Stimulated activated CD4-positive, alpha-beta T cell treated with anti-CD3 and anti-CD28 coated beads, Interleukin-1b, Interleukin-23, amount 100 ng/mL, for 1 hour (primary cell): ENCODE measurements at places on chromosomes 2 and 18.

DNA sequence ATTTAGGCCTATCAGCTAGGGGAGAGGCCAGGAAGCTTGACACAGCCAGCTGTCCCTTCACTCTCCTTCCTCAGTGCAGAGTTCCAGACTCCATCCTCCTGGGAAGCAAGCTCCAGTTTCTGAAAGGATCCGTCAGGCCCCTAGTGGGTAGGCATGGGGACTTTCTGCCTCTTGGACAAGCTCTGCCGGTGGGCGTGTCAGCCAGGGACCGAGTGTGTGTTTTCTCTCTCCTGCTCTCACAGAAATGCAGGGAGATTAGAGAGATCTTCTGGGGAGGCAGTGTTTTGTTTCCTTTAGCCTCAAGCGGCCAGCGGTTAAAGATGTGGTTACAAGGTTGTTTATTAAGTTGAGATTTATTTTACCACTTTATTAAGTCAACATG lies 29.9 kb upstream of the OTOS start:
- DNase-seq = no peak

- no peak for DNase-seq
These were observed 2.6 kb downstream of the NRP2 start for GRCh38 chr2:205684871-205685313.

DNA sequence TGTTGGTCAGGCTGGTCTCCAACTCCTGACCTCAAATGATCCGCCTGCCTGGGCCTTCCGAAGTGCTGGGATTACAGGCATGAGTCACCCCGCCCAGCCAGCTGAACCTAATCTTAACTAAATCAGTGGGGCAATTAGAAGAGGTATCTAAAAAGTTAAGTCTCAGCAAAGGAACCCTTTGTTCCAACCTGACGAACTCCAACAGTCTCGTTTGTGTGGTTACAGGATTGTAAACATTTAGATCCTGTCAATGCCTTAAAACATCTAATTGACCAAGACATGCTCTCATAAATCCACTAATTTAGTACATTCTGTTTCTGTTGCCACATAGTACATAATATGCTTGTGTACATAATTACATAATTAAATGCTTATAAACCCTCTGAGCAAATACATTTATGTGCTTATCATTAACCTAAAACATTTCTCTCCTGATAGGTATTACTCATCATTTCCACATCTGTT lies 31.1 kb upstream of the STK39 start:
- no peak for DNase-seq

- no peak for DNase-seq
These were observed 139.6 kb downstream of the CABLES1 start for GRCh38 chr18:23274638-23275482.

- no peak for DNase-seq
These were observed 290.4 kb upstream of the TNP1 start for GRCh38 chr2:217150236-217150635.

GRCh38 chr2:56147907-56148306 lies 35.9 kb upstream of the CCDC85A start:
- DNase-seq = no peak

- no peak for DNase-seq
These were observed 20.9 kb downstream of the MTCL1 start for GRCh38 chr18:8726281-8726680.

DNA sequence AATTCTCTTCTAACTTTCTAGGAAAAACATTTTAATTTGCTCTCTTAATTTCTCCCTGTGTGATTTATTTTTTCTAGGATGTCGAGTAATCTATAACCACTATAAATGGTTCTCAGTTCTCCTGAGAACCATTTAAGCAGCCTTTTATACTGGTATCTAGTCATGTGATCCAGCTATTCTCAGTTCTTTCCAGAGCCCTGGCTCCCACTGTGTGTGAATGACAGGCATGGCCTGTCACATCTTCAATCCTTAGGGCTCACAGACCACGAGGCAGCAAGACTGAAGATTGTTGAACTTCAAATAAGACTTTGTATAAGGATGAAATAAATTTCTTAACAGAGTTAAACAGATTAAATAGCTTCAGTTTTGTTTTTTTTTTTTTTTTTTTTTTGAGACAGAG lies 219.4 kb downstream of the HNMT start:
- no peak for DNase-seq

DNA sequence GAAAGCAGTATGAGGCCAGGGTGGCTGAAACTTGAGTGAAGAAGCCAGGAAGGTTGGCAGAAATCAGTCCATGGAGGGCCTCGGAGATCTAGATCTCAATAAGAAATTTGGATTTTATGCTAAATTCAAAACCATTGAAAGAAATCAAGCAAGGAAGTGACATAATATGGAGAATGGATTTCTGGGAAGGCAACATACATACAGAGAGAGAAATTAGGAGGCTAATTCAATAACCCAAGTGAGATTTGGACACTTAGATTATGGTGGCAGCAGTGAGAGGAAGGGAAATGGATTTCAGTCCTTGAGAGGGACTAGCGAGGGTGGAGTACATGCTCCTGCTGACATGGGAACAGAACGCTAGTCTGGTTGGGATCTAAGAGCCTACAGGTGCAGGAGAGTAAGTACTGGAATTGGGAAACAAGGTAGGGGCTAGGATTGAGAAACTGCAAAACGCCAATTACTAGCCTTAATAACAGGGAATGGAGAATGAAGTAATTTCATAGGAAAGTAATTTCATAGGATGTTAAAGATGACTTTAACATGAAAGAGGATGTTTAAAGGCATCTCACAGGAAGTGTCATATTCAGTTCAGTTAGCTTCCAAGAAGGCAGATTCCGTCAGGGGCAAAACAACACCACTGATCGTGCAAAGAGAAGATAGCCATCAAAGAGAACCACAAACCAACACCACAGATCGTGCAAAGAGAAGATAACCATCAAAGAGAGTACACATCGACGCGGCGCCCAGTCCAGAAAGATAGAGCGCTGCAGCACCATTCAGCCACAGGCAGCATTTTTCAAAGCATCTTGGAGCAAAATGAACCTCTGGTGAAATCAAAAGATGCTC lies 27.2 kb downstream of the CDKL4 start:
- peak; percentile 36 for DNase-seq

GRCh38 chr2:23386339-23387220 lies 1.6 kb downstream of the KLHL29 start:
- DNase-seq = no peak

GRCh38 chr2:56749152-56749752 lies 565.5 kb downstream of the CCDC85A start:
- no peak for DNase-seq

DNA sequence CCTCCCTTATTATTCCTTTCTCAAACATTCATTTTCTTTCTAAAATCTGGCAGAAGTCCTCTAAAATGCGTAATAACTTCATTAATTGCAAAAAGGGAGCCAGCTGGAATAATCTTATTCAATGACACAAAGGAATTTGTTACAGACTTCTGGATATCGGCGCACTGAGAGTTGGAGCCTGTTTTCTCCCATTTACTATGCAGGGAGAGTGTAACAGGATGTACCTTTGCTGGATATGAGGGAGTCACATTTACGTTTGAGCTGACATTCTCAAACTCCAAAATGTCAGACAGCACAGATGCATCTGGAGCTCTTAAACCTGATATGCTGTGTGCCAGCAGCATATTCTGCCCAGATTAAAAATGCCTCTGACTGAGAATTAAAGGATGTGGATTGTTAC lies 275.3 kb downstream of the TMX3 start:
- no peak for DNase-seq

GRCh38 chr2:238941262-238941792 lies 93.4 kb downstream of the TWIST2 start:
- DNase-seq = no peak

DNA sequence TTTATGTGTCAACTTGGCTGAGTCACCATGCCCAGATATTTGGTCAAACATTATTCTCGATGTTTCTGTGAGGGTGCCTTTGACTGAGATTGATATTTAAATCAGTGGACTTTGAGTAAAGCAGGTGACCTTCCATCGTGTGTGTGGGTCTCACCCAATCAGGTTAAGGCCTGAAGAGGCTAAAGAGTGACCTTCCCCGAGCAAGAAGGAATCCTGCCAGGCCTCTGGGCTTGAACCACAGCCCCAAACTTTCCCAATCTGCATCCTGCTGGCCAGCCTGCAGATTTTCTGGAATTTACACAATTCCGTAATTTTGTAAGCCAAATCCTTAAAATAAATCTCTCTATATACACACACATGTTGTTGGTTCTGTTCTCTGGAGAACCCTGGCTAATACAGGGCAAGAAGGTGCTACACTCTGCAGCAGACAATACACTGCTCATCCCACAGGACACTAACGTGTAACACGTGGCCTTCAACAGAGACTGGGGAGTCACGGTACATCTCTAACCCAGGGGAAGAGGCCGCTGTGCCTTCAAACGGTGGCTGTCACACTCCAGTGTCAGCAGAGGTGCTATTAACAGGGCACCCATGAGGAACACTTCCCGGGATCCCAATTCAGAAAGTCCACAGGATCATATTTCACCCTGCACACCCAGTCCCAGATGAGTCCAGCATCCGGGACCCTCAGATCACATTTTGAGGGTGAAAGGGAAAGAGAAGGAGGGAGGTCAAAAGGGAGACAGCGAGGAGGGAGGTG lies 113.1 kb upstream of the ID2 start:
- no peak for DNase-seq

GRCh38 chr18:75280427-75281280 lies 70.1 kb downstream of the TSHZ1 start:
- no peak for DNase-seq

DNA sequence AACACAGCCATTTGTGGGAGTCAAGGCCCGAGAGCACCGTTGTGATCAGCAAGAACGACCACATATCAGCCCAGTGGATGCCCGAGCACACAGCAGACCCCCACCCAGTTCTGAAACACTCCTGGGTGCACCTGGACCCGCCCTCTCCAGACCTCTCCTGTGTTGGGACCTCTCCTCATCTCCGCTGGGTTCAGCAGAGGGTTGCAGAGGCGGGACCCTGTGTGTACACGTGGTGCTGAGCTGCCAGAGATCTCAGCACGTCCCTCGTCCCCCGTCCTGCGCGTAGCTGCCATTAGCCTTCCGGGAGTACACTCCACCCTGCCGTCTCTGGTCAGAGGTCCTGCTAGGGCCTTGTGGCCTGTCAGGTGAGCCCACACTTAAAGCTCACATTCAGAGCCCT lies 51.7 kb downstream of the ADI1 start:
- no peak for DNase-seq

GRCh38 chr2:216885117-216885553 lies 25.3 kb upstream of the TNP1 start:
- no peak for DNase-seq

- DNase-seq = no peak
These were observed 32.1 kb downstream of the PLEKHM3 start for GRCh38 chr2:207993151-207993763.

- no peak for DNase-seq
These were observed 52.8 kb upstream of the PMAIP1 start for GRCh38 chr18:59846814-59847490.

- no peak for DNase-seq
These were observed 1143.9 kb upstream of the NXPH2 start for GRCh38 chr2:139924070-139924469.

- DNase-seq = no peak
These were observed 36.9 kb downstream of the HJURP start for GRCh38 chr2:233817361-233817911.

- no peak for DNase-seq
These were observed 351.5 kb downstream of the NR4A2 start for GRCh38 chr2:155980941-155981560.

DNA sequence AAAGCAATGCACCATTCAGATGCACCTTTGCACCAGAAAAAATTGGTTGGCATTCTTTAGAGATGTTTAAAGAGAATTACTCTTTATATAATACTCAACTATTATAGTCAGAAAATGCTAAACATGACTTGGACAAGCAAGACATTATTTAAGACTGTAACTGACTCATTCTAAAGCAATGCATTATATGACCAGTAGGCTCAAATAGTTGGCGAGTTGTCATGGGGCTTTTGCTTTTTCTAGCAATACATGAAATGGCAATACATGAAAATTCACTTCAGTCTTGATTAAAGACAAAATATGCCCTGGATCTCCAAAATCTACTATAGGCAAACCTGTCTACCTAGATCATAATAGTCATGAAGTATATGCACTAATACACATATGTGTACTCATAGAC lies 216.9 kb upstream of the VWC2L start:
- no peak for DNase-seq

GRCh38 chr2:115807276-115807675 lies 1364.8 kb downstream of the DPP10 start:
- DNase-seq = no peak

GRCh38 chr2:36530178-36530982 lies 67.6 kb downstream of the FEZ2 start:
- DNase-seq = no peak

- DNase-seq = no peak
These were observed 983 bp downstream of the CXXC1 start for GRCh38 chr18:50286391-50287027.

DNA sequence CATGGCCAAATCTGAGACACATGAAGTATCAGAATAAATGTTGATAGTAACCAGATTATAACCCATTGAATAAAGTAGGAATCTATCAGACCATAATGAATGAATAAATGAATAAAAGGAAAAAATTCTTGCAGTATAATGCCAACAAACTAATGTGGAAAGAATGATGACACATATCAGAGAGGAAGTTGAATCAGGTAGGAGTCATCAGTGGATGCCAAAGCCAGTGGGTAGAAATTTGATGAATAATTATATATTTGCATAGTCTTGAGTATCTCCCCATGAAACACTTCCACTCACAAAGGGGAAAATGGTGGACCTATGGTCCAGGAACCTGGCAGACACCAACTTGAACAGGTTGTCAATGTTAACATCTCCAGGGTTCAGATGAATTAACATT lies 68.6 kb downstream of the GALNT3 start:
- no peak for DNase-seq

DNA sequence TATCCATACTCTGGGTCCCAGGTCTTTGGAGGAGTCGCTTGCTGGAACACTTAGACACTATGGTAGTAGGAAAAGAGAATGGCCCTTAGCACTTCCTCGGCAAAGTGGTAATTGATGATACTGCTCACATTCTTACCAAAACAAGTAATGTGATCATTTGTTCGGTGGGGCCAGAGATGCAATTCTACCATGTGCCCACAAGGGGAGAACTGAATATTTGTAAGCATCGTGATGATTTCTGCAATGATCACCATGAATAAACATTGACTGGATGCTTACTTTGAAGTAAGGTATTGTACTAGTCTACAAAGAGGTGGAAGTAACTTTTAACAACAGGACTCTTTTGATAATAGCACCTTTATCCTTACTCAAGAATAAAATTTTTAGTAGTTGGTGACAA lies 109.7 kb downstream of the CD8B2 start:
- DNase-seq = no peak
